ENCODE measurements at places on chromosomes 6 and 20. TPM values are rescaled to one million over a fixed set of nuclear protein-coding genes. Genes with fewer than 3 reads are reported as not detected.

The MICB gene
- 9.5 TPM for total RNA-seq

The OR2H1 gene
- total RNA-seq: not detected

The GDAP1L1 gene
- total RNA-seq: under 0.01 TPM

The HSPA12B gene
- 1.5 TPM for total RNA-seq

DNA sequence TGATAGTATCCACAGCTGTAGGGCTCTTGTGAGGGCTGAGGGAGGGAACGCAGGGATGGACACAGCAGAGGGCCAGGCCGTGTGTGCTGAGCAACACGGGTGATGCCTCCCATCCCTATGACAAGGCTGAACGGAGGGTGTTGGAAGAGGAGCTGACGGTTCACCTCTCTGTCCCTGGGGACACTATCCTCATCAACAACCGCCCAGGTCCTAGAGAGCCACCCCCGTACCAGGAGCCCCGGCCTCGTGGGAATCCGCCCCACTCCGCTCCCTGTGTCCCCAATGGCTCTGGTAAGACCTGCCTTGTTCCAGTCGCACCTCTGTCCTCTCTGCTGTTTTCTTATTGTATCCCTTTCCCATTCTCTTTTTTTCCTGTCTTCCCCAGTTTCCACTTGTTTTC lies 10.1 kb downstream of the DDR1 start:
- peaks cover 3% of the 10 kb centered on the region for H3K4me1 ChIP-seq
- peaks cover 69% of the 10 kb centered on the region for H3K36me3 ChIP-seq
- H3K4me3 ChIP-seq: no peak overlapping the region
- DNase-seq: no peak

- no peak overlapping the region for H3K4me3 ChIP-seq
- no peaks in the 10 kb centered on the region for H3K27me3 ChIP-seq
- no peak overlapping the region for H3K27ac ChIP-seq
- H3K36me3 ChIP-seq: no peaks in the 10 kb centered on the region
Observed at GRCh38 chr6:23503173-23503572, 622.8 kb upstream of the NRSN1 start.

GRCh38 chr6:146767632-146768031 lies 168.9 kb downstream of the ADGB start:
- no peak overlapping the region for H3K27ac ChIP-seq
- H3K4me1 ChIP-seq: peaks cover 11% of the 10 kb centered on the region
- no peaks in the 10 kb centered on the region for H3K36me3 ChIP-seq

DNA sequence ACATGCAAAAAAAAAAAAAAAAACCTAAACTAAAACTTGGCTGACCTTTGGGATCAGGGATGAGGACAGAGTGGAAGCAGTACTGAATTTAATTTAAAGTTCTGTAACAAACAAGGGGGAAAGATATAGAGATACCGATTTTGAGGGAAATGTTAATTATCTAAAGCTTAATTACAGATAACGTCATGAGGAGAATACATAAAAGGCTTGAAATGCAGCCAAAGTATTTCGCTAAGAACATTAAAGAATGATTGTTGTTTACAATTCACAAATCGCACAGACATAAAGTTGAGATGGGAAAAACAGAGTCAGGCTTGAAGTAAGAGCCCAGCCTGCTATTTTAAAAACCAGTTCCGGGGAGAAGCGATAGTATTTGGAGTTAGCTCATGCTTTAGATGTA lies 208.0 kb upstream of the SASH1 start:
- H3K36me3 ChIP-seq: no peaks in the 10 kb centered on the region
- H3K27me3 ChIP-seq: no peaks in the 10 kb centered on the region
- H3K27ac ChIP-seq: no peak overlapping the region
- no peak overlapping the region for H3K4me3 ChIP-seq

DNA sequence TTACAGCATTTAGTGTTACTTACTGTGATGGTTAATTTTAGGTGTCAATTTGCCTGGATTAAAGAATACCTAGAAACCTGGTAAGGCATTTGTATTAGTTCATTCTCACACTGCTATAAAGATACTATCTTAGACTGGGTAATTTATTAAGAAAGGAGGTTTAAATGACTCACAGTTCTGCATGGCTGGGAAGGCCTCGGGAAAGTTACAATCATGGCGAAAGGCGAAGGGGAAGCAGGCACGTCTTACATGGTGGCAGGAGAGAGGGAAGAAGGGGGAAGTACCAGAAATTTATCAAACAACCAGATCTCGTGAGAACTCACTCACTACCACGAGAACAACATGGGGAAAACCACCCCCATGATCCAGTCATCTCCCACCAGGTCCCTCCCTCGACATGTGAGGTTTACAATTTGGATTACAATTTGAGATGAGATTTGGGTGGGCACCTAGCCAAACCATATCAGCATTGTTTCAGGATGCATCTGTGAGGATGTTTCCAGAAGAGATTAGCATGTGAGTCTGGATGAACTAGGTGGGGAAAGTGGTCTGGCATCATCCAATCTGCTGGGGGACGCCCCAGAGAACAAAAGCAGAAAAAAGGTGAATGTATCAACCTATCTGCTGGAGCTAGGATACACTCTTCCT lies 76.8 kb downstream of the MKKS start:
- no peaks in the 10 kb centered on the region for H3K27me3 ChIP-seq
- no peaks in the 10 kb centered on the region for H3K4me1 ChIP-seq
- H3K4me3 ChIP-seq: no peak overlapping the region
- H3K27ac ChIP-seq: no peak overlapping the region
- DNase-seq: no peak
